ENCODE measurements at places on chromosomes 3 and 15.

- no peak for DNase-seq
These were observed 2.7 kb upstream of the LMAN1L start for GRCh38 chr15:74809956-74810355.

DNA sequence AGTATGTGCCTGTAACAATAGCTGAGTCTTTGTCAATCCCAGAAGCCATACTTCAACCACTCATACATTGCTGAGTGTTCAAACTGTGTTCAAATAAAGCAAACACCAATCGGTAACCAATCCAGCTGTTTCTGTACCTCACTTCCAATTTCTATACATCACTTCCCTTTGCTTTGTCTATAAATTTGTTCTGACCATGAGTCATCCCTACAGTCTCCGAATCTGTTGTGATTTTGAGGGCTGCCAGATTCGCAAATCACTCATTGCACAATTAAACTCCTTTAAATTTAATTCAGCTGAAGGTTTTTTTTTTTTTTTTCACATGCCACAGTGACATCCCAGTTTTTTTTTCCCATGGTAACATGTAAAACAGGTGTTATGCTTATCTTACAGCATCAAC is 870.3 kb downstream of the NAALADL2 start:
- DNase-seq = no peak

DNA sequence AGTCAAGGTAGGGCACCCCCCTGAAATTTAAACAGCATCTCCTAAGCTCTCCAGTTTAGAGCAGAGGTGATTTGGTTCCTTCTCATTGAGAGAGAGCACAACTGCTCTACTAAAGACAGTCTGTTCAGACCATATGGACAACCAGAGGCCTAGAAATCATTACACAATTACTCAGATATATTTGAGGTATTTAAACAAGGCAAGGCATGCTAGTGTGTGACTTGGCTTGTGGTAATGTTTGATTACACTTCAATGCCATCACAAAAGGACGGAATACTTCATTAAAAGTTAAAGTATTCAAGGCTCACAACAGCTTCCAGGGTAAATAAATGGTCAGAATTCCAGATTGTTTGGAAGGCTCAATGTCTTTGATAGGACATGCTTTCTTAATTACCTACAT is 110.2 kb downstream of the LRTM1 start:
- DNase-seq = no peak

GRCh38 chr3:135731546-135731945 is 234.0 kb upstream of the PPP2R3A start:
- DNase-seq = no peak

- DNase-seq = peak; percentile 15
These were observed 68.8 kb upstream of the IQSEC1 start for GRCh38 chr3:13141991-13142412.

All from activated naive CD8-positive, alpha-beta T cell treated with anti-CD3 and anti-CD28 coated beads for 36 hours (primary cell).